Hematopoietic multipotent progenitor cell (in vitro differentiated cells): ENCODE measurements at places on chromosomes 16 and 17. TPM values are rescaled to one million over a fixed set of nuclear protein-coding genes. Genes with fewer than 3 reads are reported as not detected.

Gene UMOD
- total RNA-seq, result not detected

Gene TEKT5
- under 0.01 TPM for total RNA-seq

Gene C16orf78
- not detected for total RNA-seq

DNA sequence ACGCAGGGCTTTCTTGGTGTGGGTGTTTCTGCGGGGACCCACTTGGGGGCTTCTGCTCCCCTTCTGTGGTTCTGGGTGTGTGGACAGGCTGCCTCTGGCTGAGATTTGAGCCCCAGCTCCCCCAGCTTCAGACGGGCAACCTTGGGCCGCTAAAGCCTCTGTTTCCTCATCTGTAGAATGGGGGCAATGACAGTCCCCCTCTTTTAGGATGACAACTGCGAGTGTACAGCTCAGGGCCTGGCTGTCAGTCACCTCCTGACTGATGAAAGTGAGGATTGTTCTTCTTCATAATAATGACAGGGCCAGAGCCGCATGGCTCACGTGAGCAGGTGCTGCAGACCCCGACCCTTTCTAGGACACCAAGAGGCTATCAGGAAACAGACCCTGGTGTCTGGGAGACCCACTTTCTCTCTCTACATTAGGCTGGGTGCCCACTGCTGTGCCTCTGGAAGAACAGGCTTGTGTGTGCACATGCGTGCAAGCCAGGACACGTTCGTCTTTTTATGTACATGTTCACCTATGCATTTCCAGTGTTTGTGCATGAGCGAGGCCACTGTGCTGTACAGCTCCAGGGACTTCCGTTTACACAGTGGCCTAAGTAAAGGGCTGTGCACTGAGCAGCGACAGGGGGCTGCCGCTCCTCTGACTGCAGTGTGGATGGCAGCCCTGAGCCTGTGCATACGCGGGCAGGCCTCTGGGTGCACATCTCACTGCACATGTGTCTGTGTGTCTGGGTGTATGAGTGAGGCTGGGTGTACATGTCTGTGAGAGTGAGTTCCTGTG, 4.6 kb downstream of the SPNS3 start:
- no peak for DNase-seq

DNA sequence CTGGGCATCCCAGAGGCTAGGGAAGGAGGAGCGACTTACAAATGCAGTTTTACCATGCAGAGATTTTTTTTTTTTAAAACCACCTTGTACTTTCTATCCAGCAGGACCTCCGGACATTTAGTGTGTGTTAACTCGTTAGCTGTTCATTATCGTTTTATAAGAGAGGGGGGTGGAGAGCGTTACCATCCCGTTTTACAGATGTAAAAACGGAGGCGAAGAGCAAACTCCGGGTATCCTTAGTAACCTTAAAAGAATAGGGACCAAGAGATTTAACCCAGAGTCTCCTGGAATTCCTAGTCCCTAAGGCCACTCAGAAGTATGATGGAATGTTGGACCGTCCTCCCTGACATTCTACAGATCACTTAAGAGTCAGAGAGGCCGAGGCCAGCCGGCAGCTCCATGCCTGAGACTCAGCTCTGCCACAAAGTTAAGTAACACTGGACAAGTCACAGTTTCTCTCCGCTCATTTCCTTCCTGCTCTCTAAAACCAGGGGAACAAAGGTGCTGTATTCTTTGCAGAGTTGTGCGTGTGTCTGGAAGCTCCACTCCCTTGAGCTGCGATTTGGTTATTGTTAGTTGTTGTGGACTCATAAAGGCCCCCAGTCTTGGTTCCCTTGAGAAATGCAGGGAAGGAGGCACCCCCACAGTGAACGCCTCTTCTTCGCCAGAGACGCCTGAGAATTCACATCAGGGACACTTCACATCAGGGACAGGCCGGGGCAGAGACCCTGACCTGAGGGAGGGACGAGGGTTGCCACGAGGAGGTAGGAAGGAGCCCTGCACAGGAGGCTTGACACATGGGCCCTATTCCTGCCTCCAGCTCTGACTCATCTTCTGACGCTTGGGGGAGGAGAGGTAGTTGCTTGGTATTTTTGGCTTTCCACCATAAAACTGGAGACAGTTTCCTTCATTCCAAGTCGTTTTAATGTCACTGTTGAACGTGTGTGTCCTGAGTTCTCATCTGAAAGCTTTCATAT, 1.2 kb downstream of the DUSP14 start:
- peak; percentile 14 for DNase-seq

DNA sequence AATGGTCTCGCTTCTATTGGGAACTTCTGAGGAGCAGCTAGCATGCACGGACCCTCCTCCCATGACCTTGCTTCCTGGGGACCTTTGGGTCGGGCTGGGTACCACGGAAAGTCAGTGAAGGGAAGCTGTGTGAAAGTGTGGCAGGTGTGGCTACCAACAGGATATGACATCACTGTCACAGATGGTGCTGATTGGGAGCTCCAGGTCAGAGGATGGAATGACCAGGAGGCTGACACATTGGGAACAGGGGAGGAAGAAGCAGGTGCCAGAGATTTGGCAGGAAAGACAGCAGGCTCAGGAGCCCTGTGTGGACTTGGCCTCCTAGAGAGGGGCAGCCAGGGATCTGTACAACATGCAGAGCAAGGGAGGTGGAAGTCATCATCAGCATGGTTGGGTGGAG, 34.0 kb downstream of the CPNE2 start:
- DNase-seq, result no peak

DNA sequence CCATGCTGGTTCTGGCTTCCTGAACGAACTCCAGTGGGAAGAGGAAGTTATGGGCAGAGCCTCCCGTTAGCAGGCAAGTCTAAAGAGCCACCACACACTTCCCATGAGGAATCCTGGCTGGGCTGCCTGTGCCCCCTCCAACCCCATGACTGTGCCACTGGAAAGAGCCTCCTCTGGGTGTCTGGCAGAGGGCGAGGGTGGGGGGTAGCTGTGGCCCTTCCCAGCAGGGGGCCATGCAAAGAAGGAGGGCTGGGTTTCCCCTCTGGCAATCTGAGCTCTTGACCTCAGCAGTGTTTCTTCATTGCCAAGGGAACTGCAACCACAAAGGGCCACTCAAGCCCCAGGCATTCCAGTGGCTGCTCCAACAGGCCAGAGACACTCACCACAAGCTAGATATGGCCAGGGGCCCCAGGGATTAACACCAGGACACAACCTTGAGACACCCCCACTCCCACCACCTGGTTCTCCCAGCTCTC, 1.7 kb upstream of the RRAD start:
- no peak for DNase-seq

DNA sequence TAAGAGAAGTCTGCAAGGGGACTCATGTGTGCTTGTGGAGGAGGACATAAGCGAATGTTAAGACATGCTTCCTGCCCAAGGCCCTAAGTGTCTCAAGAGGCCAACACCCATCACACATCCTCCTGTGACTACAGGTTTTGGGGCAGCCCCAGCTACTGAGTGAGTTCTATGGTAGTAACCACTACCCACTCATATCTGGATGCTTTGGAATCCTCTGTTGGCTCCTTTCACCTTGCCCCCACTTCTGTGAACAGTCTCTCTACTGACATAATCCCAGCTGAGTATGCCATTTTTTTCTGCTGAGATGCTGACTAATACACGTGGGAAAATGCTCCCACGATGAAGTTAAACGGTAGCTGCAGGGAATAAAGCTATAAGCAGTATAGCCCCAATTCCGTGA, 153.5 kb downstream of the VPS53 start:
- no peak for DNase-seq

DNA sequence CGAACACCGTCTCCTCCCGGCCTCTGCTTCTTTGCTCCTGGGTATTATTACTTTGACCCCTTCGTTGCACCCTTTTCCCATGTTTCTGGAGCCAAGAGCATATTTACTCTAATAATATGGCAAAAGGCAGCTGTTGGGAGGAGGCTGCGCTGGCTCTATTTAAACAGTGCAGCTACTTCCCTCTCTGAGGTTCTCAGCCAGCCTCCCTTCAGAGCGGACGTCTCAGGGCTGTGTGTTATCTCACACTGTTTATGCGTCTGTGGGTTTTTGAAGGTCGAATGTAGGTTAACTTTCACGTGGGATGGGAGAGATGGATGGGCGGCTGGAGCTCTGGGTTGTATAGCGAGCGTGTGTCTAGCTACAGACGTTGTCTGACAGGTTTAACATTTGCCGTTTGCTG, 45.3 kb downstream of the COX4I1 start:
- no peak for DNase-seq
